ENCODE measurements at places on chromosomes 16 and 17.

- peak; percentile 41 for DNase-seq
Measured at GRCh38 chr17:81684442-81684911, 666 bp downstream of the HGS start.

DNA sequence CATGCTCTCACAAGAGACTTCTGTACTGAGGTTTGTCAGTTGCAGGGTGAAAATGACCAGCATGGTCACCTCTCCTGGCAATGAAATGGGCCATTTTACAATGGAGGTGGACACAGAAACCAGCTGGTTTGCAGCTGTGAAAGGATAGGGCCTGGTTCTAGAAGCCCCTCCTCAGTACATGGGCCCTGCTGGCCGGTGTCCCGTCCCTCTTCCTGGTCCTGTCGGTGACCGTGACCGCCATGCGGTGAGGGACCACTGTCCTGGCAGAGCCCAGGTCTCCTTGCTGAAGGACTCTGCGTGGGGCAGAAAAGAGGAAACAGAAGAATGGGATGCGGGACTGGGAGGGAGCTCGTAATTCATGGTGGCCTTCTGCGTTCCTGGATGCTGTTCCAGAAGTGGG, 76.0 kb upstream of the ZNF423 start:
- no peak for DNase-seq

DNA sequence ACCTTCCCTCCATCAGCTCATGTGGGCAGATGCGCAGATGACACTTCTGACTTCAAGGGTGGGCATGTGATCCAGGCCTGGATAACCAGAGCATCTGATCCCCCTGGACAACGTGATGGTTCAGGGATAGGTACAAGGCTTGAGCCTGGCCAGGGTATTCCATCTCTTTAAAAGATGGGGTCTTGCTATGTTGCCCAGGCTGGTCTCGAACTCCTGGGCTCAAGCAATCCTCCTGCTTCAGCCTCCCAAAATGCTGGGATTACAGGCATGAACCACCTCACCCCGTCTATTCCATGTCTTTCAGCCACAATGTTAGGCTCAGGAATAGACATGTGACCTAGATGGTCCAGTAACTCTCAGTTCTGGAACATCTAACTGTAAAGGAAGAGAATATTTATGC, 20.8 kb downstream of the CRYM start:
- no peak for DNase-seq

DNA sequence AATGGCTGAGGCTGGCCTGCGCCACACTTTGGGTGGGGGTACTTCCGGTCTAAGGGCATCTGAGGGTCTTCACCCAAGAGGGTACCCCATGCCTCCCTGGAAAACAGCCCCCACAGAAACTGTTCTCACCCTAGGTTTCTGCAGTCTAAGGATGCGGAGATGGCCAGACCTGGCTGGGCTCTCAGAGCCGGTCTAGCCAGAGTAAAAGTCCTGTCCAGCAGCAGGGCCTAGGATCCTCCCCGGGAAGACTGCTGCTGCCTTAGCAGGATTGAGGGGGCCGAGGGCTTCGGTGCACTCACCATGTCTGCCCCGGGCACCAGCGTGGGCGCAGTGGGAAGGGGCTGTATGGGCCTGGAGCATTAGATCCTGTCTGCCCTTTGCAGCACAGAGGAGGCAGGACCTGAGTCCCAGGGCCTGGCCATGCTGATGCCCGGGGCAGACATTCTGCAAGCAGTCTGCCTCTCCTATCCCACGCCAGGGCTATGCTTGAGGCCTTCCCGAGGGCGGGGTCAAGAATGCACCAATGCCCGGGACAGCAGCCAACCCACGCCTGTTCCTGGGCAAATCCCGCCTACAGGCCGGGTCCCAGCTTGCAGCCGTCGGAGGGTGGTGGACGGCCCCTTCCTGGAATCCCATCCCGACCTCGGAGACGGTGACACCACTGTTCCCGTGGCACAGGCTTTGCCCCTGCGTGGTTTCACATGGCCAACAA, 54.7 kb downstream of the CBFA2T3 start:
- DNase-seq, result no peak

DNA sequence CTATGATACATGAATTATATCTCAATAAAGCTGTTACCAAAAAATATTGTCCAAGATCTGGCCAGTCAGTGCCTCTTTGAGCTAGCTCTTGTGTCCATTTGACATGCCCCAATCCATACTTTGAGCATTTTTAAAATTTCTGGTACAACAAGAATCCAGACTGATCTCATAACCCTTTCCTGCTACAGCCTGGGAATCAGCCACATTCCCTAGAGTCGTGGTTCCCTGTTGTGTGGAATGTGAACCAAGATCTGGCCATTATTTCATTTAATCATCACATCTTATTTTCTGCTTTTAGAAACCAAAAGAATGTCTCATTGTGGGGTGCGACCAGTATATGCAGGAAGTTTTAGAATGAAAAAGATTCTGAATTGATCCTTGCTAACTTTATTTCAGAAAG, 34.3 kb upstream of the RPRML start:
- no peak for DNase-seq

DNA sequence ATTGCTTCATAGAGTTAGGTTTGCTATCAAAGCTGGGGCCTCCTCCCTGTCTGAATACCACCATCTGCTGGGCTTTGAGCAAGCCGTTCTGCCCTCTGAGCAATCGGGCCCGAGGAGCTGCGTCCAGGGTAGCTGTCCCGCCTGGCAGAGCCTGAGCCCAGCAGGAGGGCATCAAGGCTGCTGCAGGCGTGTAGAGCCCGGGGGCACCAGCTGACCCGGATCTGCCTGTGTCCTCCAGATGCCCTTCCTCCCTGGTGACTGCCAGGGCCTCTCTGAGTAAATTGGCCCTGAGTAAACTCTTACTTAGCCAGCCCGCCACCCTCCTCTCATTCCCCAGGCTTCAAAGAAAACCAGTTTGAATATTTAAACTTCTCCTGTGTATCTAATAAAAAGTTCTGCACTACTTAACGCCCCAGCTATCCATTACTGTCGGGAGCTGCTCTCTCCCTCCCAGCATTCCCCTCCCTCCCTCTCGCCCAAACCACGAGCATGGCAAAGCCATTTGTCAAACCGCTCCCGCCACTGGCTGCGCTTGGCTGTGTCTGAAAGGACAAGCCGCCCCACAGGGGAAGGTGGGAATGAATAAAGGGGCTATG, 16.4 kb downstream of the CDK5RAP3 start:
- no peak for DNase-seq

GRCh38 chr17:9232591-9233270, 211.4 kb downstream of the NTN1 start:
- no peak for DNase-seq

DNA sequence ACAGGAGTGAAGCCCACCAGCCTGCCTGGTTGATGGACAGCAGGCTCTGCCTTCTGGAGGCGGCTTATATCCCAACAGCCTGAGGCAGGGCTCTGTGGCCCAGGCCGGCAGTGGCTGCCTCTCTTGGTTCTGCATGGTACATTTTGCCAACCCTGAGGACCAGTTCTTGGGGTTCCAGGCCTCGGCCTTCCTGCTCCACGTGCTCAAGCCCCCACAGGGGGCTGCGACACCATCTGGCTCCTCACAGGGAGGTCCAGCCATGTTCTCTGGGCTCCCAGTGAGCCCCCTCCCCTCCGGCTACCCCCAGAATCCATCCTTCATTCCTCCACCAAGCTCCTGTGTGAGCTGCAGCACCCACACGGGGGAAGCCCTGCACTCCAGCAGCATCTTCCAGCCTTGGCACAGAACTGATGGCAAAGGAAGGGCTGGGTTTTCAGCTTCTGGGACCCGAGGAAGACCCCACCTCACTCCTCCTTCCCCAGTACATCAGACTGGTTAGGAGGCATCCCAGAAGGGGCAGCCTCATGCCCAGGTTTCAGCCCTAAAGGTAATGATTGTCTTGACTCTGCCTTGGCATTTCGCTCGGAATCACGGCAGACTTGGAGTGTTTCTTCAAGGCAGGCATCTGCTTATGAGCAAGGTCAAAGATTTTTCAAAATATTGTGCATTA, 231.2 kb downstream of the CPPED1 start:
- DNase-seq, result no peak

DNA sequence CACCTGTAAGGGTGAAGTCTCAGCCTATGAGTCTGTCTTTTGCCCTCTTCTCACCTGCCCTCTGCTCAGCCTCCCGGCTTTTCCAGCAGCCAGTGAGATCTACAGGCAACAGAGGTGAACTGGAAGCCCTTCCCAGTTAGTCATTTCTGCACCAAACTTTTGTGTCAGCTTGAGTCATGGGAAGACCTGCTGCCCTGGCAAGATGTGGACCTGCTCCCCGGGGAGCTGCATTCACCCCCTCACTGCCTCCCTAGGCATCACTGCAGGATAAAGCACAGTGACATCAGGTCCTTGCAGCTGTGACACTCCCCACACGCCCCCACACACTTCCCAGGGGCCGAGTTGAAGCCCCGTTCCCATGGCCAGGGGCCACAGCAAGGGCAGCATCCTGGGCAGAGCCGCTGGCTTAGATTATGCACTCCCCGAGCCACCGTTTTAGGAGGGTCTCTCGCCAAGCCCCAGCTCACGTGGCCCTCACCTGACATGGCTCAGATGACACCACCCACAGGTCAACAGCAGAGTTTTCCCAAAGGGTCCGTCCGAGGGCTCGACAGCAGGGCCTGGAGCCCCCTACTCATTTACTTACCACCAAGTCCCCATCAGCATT, 6.5 kb upstream of the ABR start:
- no peak for DNase-seq

DNA sequence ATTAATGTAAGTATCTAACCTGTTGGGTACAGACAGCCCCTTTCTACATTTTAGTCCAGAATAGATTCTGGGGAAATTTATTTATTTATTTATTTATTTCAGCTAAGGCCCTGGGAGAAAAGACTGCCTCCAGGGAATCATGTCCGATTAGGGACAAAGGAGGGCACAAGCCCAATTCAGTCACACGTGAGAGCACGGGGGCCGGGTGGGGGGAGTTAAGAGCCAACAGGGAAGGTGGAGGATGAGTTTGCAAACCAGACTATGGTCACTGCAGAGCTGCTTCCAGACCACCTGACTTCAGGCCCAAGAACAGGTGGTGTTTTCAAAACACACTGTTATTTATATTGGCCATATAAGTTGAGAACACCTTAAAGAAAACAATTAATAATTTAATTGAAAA, 1.6 kb upstream of the ZFHX3 start:
- no peak for DNase-seq

GRCh38 chr16:13873835-13874438, 46.0 kb upstream of the ERCC4 start:
- no peak for DNase-seq

- DNase-seq, result peak; percentile 19
Measured at GRCh38 chr17:33779234-33779591, 475.9 kb upstream of the CCL2 start.

DNA sequence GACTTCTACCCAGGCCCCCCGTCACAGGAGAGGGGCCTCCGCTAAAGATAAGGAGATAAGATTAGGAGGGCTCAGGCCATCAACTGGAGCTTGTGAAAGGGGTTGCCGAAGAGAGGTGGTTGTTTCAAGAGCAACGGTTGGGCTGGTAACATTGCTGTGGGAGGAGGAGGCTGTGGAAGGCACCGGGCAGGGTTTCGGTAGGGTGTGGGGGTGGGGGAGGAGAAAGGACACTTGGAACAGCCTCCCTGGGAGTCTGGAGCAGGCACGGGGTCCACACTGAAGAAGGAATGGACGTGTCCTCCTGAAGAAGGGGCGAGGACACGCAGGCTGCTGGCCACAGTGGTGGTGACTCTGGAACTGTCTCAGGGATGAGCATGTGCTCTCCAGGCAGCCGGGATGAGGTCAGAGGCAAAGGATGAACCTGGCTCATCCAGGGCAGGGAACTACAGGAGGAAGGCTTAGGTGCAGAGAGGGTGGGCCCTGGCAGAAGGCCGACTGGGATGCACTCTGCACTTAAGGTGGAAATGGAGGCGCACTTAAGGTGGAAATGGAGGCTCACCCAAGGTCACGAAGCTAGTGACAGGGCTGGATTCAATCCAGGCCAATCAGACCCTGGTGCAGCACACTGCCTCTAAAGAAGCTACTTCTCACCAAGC, 1.2 kb upstream of the EPX start:
- no peak for DNase-seq

GRCh38 chr16:79610771-79611170, 10.2 kb upstream of the MAF start:
- no peak for DNase-seq

DNA sequence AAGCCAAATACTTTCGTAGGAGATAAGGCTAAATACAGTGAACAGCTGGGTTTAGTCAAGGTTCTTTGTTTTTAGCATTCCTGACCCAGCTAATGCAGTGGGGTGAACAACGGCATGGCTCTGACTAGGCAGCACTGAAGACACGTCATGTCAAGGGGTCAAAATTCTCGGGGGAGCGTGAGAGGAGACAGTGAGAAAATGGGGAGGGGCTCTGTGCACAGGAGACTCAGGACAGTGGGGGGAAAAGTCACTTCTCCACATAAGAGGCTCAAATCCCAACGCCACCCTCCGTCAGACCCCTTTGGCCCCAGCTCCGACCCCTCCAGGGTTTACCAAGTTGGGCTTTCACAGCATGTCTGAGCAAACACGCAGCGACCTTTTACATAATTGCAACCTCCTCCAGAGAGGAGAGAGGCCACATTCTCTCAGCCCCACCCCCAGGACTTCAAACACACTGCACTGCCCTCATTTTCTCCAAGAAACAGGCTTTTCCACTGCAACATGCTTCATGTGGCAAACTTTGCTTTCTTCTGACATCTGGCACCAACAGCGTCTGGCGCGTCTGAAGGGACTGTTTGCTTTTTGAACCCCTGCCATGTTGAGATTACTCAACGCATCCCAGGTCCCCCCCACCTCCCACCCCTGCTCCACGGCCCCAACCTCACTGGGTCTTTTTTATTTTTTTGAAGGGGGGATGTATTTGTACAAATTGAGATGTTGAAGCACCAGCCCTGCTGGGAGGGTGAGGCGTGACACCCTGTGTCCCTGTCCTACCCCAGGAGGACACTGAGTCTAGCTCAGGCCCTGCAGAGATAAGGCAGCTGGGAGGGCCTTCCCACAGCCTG, 30.0 kb downstream of the AXIN2 start:
- no peak for DNase-seq

DNA sequence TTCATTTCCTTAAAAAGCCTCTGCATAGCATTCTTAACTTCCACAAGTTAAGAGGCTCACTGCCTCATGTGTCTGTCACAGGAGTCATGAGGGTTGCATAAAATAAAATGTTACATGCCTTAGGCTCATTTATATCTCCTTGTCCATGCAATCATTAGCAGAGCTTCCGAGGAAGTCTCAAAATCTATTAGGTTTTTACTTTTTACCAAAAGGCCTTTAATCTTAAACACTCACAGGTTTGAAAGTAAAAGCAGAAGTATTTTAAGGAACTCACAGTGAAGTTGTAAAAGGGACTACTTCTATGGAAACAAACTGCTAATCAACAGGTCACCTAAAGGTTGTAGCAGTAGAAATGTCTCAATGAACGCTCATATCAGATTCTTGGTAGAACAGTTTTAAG, 5.2 kb upstream of the ATP6V0A1 start:
- DNase-seq, result no peak

GRCh38 chr16:4411684-4412083, 4.7 kb downstream of the CORO7 start:
- DNase-seq, result no peak

Measured in GM12892 (cell line).